ENCODE measurements at places on chromosomes 3 and 15.

DNA sequence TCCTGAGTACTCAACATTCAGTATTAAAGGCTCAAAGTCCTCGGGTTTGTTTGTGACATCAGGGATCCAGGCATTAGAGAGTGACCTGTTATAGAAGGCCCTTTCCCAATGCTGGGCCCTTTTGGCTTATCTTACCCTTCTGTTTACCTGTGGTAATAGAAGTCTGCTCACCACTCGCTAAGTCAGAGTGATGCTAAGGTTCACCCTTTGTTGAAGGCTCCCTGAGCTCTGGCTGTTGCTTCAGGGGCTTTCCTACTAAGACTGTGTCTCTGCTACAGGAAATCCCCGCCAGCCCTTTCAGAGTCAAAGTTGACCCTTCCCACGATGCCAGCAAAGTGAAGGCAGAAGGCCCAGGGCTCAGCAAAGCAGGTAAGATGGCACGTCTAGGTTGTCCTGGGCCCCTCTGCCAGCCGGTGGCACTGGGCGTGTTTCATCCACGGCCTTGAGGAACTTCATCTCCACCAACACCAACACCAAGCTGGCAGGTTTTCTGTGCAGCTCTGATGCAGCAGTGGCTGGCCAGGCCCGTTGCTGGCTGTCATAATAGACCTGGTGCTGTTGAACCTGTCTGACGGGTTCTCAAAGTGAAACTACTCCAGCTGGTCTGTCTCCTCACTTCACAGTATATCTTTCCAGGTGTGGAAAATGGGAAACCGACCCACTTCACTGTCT lies 99.1 kb downstream of the DNASE1L3 start:
- no peak for DNase-seq

DNA sequence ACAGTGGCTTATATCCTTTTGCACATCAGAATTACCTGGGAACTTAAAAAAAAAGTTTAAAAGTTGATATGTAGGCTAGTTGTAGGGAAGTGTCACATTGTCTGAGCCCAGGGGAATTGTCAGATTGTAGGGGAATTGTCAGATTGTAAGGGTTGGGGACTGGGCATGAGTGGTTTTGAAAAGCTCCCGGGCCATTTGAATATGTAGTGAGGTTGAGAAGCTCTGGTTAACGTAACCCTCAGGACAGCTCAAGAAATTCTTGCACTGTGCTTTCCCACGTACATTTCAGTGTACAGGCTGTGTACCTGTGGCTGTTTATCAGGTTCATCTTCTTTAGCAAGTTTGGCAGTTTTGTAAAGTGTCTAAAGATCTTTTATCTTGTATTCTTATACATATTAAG lies 107.0 kb downstream of the FNDC3B start:
- DNase-seq, result no peak

DNA sequence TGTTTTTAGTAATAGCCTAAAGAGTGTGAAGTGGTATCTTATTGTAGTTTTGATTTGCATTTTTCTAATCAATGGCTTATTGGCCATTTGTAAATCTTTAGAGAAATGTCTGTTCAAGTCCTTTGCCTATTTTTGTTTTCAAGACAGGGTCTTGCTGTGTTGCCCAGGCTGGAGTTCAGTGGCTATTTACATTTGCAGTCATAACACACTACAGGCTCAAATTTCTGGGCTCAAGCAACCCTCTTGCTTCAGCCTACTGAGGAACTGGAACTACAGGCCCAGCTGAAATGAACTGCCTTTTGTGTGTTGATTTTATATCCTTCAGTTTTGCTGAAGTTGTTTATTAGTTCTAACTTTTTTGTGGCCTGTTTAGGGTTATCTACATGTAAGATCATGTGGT lies 27.9 kb downstream of the BSN start:
- DNase-seq, result no peak

- DNase-seq, result no peak
Measured at GRCh38 chr3:182092662-182093262, 381.0 kb downstream of the SOX2 start.

GRCh38 chr3:62255758-62256157 lies 117.6 kb downstream of the FEZF2 start:
- DNase-seq, result no peak

- DNase-seq, result peak; percentile 70
Measured at GRCh38 chr3:187101184-187102072, 37.9 kb downstream of the RPL39L start.

DNA sequence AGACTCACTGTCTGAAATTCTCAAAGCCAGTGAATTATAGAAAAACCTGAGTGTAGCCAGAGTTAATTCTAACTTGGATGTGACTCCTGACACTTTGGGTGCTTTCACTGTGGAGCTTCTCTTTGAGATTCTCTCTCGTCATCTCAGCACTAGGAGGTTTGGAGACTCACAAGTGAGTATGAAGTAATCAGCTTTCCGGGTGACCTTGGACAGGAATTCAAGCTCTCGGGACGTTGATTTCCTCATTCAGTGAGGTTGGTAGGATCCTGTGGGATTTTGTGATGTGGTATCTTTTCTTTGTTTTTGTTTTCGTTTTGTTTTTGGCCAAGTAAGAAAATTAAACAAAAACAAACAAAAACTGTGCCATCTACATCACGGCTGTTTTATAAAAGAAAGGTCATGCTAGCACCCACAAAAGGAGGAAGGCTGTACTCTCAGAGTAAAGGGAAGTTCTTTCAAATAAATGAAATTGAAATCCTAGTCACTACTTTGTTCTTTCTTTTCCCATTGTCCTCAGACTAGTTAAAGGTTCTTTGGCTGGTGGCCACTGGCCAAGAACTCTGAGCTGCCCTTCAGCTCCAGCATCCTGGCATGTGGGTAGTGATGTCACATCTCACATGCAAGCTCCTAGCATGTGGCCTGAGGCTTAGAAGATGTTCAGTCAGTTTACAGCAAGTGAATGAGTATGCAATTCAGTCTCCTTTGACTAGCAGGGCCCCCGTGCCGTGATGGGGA lies 263.3 kb upstream of the TPM1 start:
- peak; percentile 65 for DNase-seq

- DNase-seq, result no peak
Measured at GRCh38 chr15:69088300-69088965, 72.0 kb upstream of the GLCE start.

GRCh38 chr3:195394700-195395099 lies 48.1 kb downstream of the ACAP2 start:
- peak; percentile 15 for DNase-seq

Measured in adipocyte (in vitro differentiated cells).